Stimulated activated CD8-positive, alpha-beta memory T cell treated with anti-CD3 and anti-CD28 coated beads, Interleukin-4, amount 100 ng/mL, for 1 hour (primary cell): ENCODE measurements at places on chromosomes 5 and 9.

DNA sequence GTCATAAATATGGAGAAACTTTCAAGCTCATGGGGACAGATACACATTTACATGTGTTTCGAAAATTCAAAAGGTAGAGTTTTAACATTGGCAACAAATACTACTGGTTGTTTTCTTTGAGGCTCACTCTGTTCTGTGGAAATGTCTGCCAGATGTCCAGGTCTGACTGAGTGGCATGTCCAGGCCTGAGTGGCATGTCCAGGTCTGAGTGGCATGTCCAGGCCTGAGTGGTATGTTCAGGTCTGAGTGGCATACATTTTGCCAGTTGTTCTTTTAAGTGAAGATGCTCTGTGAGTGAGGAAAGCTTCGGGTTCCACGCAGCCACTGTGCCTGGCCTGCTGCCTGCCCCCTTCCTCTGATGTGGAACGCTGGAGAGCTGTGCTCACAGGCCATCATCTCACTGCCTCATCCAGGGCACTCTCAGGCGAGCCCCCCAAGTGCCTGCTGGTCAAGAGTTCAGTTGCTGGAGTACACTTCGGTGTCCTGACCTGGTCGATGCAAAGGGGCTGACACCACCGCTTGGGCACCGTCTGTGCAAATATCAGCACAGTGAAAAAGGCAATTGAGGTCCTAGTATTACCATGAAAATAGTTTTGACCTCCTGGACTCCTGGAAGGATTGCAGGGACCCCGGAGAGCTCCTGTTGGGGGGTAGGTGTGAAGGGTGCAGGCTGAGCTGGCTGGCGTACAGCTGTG lies 89.9 kb downstream of the EHMT1 start:
- DNase-seq: no peak

DNA sequence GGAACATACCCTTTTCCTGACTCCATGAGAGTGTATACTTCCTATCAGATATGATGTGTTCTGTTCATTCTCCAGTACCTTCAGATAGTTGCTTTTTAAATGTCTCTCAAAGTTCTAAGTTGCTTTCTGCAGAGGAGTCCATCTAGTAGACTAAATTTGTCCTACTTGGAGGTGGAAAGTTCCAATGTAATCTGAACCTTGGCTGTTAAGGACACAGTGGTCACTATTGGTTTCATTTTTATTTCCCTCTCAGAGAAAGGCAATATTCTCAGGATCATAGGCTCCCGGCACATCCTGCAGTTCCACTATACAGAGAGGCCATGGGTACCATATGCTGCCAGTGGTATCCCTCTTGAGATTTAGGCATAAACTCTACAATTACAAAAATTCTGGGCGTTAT lies 634.6 kb downstream of the LRRC70 start:
- DNase-seq: no peak

DNA sequence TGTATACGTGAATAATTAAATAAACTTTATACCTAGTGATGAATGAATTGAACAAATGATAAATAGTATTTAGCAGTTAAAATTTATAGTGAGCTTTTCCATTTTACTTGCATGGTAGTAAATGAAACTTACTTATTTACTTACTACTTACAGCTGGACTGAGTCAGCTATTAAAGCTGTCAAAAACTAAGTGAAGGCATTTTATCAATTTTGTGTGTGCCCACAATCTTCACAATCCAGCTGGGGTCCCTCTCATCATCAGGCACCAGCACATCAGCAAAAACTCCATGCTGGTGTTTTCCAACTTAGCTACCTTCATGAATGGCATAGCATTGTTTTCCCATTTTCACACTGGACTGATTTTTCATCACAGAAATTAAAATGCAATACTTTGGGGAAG lies 81.1 kb downstream of the SAXO1 start:
- no peak for DNase-seq

DNA sequence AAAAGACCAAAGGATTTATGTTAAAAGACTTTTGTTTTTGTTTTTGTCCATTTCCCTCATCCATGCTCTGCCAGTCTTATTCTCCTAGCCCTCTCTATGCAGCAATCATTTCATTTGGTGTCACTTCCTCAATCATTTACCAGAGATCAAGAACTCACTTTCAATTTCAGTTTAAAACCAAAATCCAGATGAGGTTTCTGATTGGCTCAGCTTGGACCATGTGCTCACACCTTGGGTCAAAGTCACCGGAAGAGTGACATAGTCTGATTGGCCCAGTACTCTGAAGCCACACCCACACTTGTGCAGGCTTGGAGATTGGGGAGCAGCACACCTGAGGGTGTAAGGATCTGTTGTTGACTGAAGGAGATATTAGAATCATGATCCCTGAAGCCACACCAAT lies 79.6 kb downstream of the TLR4 start:
- no peak for DNase-seq

- no peak for DNase-seq
These were observed 11.6 kb downstream of the SSBP2 start for GRCh38 chr5:81739291-81739690.

DNA sequence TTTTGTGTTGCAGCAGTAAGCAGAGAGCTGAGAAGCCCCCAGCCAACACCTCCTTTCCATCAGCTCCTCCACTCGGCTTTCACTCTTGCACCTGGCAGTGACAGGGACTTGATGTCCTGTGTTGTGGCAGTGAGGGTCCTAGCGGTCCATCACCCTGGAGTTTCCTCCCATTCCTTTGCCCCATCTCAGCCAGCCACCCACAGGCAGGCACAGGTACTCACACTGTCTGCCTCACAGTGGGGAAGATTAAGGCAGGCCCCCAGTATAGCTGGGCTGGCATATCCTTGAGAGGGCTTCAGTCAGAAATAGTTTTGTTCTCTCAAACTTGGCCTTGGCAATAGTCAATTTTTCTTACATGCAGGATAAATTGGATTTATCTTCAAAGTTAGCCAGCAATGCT lies 362.7 kb downstream of the GADD45G start:
- no peak for DNase-seq

- no peak for DNase-seq
These were observed 31.2 kb downstream of the PTCD2 start for GRCh38 chr5:72351376-72351775.

GRCh38 chr9:346111-346571 lies 131.5 kb downstream of the DOCK8 start:
- DNase-seq: no peak
